ENCODE measurements at places on chromosomes 7 and 10.

GRCh38 chr7:101998906-101999240 lies 181.4 kb downstream of the CUX1 start:
- no peak for DNase-seq

- no peak for DNase-seq
Measured at GRCh38 chr10:7817576-7817975, 729 bp upstream of the TAF3 start.

DNA sequence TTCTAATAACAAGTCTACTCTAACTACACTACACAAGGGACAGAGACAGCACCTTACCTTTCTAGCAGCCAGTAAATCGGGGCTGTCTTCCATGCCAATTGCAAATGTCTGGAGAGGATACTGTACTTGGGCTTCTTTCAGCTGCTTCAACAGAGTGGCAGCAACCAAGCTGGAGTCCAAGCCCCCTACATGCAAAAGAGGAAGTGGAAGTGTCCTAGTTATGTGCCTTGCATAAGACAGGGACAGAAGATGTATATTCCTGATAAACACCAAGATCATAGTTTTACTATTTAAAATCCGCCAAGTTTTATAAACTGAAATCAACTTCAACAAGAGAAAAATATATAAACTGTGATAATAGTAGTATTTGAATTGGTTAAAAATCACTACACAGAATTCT lies 14.0 kb downstream of the ASNS start:
- DNase-seq = no peak

- no peak for DNase-seq
Measured at GRCh38 chr10:9038146-9038714, 983.7 kb downstream of the GATA3 start.
